Stimulated activated CD8-positive, alpha-beta memory T cell treated with anti-CD3 and anti-CD28 coated beads, Interleukin-12 subunit alpha, Interleukin-12 subunit beta, amount 100 ng/mL, for 1 hour (primary cell): ENCODE measurements at places on chromosomes 6 and 20.

DNA sequence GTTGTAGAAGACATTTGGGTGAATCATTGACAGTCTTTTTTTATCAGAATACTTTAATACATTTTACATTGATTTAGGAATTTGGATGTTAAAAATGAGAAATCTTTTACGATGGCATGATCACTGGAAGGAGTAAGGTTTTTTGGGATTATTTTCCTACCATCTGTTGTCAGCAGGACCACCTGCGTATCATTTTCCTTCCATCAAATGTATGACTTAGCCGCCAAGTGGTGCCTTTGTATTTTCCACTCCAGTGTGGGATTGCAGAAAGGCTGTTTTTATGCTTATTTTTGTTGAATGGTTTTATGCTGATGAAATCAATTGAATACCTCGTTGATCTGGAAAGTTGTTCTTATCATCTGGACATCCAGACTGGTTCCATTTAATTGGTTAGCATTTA, 35.8 kb downstream of the AKAP12 start:
- DNase-seq: no peak

DNA sequence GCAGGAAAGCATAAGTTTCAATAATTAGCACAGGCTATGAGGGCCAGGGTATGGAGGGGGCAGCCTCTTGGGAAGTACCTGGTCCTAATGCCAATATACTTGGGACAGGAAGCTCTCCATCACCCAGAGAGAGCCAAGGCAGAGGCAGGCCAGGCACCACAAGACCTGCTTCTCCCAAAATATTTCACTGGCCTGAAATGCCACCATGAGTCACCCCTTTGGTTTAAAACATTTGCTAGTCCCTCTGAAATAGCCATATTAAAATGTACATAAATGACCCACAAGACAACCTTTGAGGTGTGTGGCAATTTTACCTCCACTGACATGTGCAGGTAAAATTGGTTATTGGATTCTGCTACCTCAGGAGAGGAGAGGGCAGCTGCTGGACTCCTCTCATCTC, 23.4 kb upstream of the SCUBE3 start:
- DNase-seq: no peak

DNA sequence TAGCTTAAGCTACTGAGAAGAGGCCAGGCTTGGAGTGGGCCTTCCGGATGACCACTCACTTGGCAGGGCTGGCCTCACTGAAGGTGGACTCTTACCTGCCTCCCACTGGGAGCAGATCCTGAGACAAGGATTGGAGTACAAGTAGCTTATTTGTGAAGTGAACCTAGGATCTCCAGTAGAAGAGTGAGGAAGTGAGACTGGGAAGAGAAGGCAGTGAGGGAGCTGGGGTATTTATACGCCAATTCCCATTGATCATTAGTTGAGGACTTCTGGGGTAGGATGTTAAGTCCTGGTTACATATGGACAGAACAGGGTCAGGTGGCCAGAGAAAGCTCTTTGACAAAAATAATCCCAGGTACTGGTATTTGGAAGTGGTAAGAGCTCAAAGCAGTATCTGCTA, 32.3 kb upstream of the RNF24 start:
- DNase-seq: no peak

DNA sequence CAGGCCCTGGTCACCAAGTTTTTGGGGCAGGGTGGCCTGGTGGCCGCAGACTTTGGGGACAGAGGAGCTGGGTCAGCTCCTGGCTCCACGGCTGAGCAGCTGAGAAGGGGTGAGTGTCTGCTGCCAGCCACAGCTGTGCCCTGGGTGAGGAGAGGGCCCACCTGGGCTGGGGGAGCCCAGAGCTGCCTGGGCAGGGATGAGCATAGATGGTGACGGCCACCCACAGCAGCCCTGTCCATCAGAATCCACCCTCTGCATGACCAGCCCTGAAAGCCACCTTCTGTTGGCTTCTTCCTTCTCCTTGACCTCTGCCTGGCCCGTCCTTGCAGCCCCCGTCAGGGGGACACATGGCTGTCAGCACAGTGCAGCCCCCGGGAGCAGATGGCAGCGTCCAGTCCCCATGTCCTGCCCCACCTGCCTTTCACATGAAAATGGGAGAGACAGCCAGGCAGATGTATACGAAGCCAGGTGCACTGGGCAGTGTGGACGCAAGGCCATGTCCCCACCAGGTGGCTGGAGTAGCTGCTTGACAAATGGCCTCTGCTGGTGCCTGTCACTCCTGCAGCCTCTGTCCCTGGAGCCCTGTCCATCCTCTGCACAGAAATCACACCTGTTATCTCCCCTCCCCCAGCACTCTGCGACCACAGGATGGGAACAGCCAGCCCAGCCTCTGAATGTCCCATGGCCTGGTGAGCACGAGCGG, 220.8 kb downstream of the PREX1 start:
- no peak for DNase-seq

DNA sequence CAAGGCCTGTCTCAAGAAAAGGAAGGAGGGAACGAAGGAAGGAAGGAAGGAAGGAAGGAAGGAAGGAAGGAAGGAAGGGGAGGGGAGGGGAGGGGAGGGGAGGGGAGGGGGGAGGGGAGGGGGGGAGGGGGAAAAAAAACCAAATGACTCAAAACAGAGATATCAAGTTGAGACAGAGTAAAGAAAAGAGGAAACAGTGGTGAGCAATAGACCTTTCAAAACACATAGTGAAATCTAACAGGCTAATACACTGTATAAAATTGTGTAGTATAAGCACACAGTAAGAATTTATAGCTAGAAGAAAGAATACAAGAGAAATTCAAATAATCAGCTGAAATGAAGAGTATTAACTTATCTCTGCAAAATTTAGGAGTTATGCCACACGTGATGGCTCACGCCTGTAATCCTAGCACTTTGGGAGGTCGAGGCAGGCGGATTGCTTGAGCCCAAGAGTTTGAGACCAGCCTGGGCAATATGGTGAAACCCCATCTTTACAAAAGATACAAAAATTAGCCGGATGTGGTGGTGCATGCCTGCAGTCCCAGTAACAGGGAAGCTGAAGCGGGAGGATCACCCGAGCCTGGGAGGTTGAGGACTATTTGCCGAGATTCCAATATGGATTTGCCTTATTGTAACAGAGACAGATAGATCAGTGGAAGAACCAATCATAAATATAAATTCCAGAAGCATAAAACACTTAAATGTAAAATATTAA, 123.2 kb downstream of the PRND start:
- no peak for DNase-seq
